ENCODE measurements at places on chromosomes 16 and 17.
A peak's percentile ranks its signal among the peaks of the same experiment; 100 is the strongest.

DNA sequence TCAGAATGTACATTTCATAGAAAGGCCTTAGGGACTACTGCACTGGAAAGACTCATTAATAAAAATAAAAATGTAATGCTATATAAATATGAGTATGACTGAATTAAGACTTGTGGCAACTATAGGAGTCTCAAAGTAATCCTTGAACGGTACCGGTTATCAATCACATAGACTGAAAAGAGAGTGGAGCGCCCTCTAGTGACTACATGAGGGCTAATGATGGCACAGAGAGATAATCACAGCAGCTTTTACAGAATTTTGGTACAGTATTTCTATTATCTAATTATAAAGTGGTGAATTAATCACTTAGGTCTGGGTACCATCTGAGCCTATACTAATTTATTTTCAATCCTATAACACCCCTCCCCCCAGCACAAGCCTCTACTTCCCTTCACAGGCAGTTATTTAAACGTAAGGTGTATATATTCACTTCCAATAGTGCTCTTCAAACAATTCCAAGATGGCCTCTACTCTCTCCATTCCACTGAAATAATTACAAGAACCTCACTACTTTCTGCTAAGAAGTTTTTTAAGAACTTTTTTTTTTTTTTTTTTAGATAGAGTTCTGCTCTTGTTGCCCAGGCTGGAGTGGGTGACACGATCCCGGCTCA is 40.7 kb upstream of the ANKFY1 start:
- DNase-seq, result no peak

DNA sequence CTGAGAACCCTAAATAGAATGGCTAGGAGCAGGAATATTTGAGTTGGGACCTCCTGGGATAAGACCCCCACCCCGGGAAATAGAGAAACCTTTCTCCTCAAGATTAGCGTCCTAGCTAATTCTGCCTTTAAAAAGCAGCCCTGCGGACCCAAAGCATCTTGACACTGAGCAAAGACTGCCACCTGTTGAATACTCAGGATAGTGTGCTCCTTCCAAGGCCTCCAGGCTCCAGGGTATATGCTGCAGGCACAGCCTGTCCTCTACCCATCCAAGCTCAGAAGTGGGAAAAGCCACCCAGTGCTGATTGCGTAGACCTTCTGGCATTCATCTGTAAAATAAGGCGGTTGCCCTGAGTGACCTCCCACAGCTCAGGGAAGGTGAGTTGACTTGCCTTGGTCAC is 456.2 kb upstream of the DYNLRB2 start:
- DNase-seq, result peak; percentile 29

- no peak for DNase-seq
Measured at GRCh38 chr16:57472665-57473060, 10.2 kb downstream of the POLR2C start.

DNA sequence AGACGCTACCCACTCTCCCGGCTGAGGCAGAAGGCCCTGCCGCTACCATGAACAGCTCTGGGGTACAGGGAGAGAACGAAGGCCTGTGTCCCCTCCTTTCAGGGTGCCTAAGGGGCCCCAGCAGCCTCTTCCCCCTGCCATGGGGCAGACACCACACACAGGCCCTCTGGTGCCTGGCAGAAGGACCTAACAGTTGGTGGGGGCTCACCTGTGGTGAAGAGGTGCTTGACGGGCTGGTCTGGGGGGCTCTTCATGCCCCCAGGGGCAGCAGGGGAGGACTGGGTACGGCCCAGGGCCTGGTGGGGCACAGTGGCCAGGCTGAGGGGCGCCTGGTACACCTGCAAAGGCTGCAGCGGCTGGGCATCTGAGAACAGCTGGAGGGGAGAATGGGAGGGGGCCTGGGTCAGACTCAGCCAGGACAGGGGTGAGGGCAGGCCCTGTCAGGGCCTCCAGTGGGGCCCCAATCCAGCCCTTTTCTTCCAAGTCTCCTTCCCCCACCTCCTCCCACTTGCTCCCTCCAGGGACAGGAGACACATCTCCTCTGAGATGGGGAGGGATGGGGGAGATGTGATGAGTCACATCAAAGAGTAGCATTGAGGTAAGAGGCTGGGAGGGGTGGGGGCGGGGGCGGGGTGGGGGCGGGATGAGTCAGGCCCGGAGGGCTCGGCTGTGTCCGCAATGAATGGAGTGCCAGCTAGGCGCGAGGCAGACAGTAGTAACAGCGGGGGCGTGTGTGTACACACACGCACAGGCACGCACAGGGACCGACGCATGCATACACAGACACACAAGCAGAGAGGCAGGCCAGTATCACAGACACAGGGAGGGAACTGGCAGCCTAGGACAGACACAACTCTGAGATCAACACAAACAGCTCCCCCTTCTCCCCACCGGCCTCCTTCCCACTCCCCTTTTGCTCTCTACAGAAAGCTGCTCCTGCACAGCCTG is 16.1 kb downstream of the G6PC3 start:
- DNase-seq, result peak; percentile 88

GRCh38 chr17:19301973-19302372 is 60.5 kb downstream of the B9D1 start:
- no peak for DNase-seq

GRCh38 chr17:73290399-73291259 is 21.2 kb downstream of the CDC42EP4 start:
- peak; percentile 16 for DNase-seq

GRCh38 chr17:73526952-73527351 is 117.3 kb downstream of the SDK2 start:
- no peak for DNase-seq

DNA sequence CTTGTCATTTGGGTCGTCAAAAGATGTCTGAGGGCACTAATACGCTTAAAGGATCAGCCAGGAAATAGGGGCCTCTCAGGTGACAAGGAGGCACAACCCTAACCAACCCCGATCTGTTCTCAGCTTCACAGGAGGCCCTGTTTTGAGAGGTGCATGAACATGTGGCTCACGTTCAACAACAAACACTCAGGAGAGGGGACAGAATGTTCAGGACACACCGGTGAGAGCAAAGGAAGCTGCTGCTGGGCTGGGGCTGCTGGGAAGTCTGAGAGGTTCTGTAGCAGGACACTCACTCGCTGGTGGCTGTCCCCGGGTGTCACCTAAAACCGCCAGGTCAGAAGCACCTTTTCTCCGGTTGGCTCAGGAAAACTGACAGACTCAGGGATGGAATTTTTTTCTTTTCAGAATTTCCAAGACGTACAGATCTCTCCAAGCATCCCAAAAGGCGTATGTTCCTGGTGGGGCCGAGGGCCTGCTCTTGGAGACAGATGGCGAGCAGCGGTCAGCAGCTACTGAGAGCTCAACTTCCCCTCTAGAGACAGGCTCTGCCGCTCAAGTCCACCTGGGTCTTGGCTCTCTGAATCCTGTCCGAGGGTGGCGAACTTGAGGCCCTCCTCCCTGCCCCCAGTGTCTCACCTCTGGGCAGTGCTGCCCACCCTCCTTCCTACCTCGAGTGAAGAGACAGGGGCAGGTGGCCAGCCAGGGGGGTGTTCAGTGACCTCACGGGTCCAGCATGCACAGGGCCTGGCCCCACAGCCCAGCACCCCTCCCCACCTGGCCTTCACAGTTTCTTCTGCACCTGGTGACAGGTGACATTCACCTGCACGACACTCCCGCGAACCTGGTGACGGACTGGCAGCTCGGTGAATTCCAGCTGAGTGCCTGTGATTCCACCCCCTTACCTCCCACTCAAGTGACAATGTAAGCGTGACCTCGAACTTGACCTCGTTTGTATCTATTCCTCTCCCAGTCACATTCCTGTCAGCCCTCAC is 22.9 kb downstream of the CLUH start:
- DNase-seq, result no peak

DNA sequence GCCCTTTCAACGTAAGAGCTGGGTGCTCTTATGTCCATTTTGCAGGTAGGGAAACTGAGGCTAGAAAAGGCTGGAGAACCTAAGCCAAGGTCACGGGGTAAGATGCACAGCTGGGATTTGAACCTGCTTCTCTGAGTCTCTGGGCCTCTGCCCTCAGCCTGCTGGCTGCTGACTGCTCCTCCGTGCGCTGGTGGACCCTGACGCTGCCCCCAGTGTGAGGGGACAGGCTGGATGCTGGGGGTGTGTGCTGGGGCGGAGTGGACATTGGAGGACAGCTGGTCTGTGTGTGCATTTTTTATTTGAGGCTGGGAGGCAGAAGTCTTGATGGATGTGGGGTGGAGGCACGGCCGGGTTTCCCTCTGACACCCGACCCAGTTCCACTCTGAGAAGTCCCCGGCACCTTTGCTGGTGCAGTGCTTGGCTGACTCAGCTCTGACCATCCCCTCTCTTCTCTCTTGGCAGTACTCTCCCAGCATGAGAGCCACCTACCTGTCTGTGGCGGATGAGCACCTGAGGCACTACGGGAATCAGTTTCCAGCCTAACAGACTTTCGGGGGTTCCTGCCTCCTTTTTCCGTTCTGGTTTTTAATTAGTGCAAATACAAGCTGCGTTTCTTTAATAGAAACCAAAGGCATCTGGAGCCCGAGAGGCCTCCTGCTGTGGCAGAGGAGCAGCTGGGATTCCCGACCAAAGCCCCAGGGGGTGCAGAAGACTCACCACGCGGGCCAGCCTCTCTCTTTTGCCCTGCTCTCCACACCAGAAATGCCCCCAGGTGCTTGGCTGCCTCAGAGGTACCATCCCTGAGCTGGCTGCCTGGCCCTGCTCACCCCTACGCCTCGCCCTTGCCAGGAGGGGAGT is 14.1 kb upstream of the DNAI2 start:
- DNase-seq, result no peak

GRCh38 chr16:50559804-50560514 is 11.8 kb downstream of the NKD1 start:
- no peak for DNase-seq

DNA sequence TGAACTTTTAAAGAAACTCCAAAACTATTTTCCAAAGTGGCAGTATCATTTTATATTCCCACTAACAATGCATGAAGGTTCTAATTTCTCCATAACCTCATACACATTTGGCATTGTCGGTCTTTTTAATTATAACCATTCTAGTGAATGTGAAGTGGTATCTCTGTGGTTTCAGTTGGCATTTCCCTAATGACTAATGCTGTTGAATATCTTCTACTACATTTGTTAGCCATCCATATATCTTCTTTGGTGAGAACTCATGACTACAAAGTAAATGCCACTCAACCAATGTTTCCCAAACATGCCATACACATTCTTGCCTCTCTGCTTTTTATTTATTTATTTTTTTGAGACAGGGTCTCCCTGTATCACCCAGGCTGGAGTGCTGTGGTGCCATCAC is 31.7 kb upstream of the TAOK1 start:
- peak; percentile 44 for DNase-seq

DNA sequence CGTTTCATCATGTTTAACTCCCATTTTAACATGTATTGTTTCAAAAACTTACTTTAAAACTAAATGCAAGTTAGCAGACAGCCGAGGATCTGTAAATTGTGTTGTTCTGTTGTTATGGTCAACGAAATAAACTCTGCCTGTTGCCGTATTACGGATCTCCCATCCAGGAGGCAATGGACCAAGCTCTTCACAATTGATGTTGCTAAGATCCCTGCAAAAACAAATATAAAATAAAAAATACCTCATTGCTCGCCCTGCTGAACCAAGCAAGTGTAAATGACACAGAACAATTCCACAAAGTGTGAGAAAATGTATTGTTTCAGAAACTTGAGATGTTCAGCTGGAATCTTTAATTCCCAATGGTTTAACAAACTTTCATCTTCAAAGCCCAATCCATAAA is 65.0 kb downstream of the CEP95 start:
- no peak for DNase-seq

DNA sequence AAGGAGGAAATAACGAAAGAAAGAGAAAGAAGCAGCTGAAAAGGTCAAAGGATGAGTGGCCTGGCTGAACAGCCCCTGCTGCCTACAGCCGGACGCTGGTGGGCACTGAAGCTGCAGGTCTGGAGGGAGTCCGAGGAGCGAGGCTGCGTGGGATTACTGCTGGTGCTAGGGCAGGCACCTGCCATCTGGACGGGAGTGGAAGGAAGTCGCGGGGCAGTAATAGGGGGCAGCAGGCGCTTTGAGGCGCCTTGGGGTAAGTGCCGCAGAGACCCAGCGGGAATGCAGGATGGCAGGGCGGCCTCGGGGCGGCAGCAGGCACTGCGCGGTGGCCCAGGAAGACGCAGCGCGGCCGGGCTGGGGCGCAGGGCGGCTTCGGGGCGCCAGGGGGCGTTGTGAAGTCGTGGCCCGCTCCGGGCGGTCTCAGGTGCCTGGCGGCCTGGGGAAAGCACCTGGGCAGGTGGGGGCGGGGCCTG is 303 bp upstream of the SCNN1G start:
- peak; percentile 11 for DNase-seq

Measured in astrocyte (in vitro differentiated cells and primary cell).